ENCODE measurements at places on chromosomes 5 and 9. TPM values are rescaled to one million over a fixed set of nuclear protein-coding genes. Genes with fewer than 3 reads are reported as not detected.

Gene VAV2
- 0.67 TPM for total RNA-seq

Gene SPARC
- total RNA-seq, result 34.6 TPM

GRCh38 chr5:167001246-167001645 lies 1290.2 kb upstream of the WWC1 start:
- no peak overlapping the region for H3K27ac ChIP-seq
- H3K27me3 ChIP-seq, result no peaks in the 10 kb centered on the region
- DNase-seq, result no peak
- no peak overlapping the region for H3K4me3 ChIP-seq

- H3K4me1 ChIP-seq, result peaks cover 37% of the 10 kb centered on the region
- H3K4me3 ChIP-seq, result no peak overlapping the region
- peaks cover 13% of the 10 kb centered on the region for H3K27me3 ChIP-seq
Observed at GRCh38 chr9:124774129-124774978, 2.6 kb upstream of the OLFML2A start.

Gene PCDHA13
- not detected for total RNA-seq

DNA sequence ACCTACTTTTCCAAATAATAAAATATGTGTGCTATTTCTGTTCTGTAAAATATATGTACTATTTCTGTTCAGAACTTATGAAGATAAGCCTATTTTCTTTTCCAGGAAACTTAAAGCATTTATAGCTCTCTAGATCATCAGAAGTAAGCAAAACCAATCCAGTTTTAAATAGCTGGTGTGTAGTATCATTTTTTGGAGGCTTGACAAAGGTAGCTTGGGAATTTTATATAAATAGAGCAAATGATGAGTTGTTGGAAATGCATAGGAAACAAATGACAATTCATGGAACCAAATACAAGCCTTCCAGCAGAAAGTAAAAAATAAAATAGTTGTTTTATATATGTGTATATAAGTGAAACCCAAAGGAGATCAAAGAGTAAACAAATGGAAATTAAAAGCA lies 1038.1 kb upstream of the ARRDC3 start:
- no peaks in the 10 kb centered on the region for H3K36me3 ChIP-seq
- H3K4me1 ChIP-seq, result no peaks in the 10 kb centered on the region
- DNase-seq, result no peak
- H3K27me3 ChIP-seq, result no peaks in the 10 kb centered on the region
- no peak overlapping the region for H3K27ac ChIP-seq

GRCh38 chr5:173018358-173018757 lies 34.8 kb downstream of the ATP6V0E1 start:
- H3K27ac ChIP-seq, result no peak overlapping the region
- H3K27me3 ChIP-seq, result no peaks in the 10 kb centered on the region
- H3K36me3 ChIP-seq, result peaks cover 33% of the 10 kb centered on the region
- H3K4me3 ChIP-seq, result no peak overlapping the region
- DNase-seq, result no peak
- H3K4me1 ChIP-seq, result peaks cover 3% of the 10 kb centered on the region

DNA sequence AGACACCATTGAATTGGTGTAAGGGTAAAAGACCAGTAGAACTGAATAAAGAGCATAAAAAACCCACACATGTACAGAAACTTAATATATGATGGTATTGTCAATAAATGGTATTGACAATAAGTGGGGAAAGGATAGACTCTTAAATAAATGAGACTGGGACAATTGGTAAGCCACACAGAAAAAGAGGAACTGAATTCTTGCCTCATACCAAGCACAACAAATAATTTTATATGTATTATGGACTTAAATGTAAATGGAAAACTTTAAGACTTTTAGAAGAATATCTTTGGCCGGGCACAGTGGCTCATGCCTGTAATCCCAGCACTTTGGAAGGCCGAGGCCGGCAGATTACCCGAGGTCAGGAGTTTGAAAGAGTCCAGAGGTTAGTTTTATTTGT lies 37.9 kb upstream of the PPP2CA start:
- no peaks in the 10 kb centered on the region for H3K4me1 ChIP-seq
- no peaks in the 10 kb centered on the region for H3K36me3 ChIP-seq
- H3K27me3 ChIP-seq, result no peaks in the 10 kb centered on the region
- H3K27ac ChIP-seq, result no peak overlapping the region

- peaks cover 16% of the 10 kb centered on the region for H3K27me3 ChIP-seq
- H3K4me1 ChIP-seq, result peaks cover 4% of the 10 kb centered on the region
- H3K4me3 ChIP-seq, result no peak overlapping the region
- no peak overlapping the region for H3K27ac ChIP-seq
Observed at GRCh38 chr9:14325147-14325546, 11.2 kb upstream of the NFIB start.

GRCh38 chr9:33165263-33166151 lies 1.6 kb downstream of the B4GALT1 start:
- H3K4me3 ChIP-seq, result peak overlapping the region; percentile 98
- H3K27ac ChIP-seq, result peak overlapping the region; percentile 96
- peaks cover 69% of the 10 kb centered on the region for H3K4me1 ChIP-seq
- DNase-seq, result peak; percentile 47

- peak overlapping the region; percentile 98 for H3K27ac ChIP-seq
- peak; percentile 78 for DNase-seq
- H3K36me3 ChIP-seq, result no peaks in the 10 kb centered on the region
- H3K27me3 ChIP-seq, result no peaks in the 10 kb centered on the region
- H3K4me3 ChIP-seq, result peak overlapping the region; percentile 41
Observed at GRCh38 chr9:134391319-134392231, 65.3 kb downstream of the RXRA start.

- no peaks in the 10 kb centered on the region for H3K4me1 ChIP-seq
- DNase-seq, result no peak
- H3K4me3 ChIP-seq, result no peak overlapping the region
- H3K27ac ChIP-seq, result no peak overlapping the region
Observed at GRCh38 chr9:137214620-137215019, 7.4 kb downstream of the RNF208 start.

- no peaks in the 10 kb centered on the region for H3K27me3 ChIP-seq
- no peaks in the 10 kb centered on the region for H3K4me1 ChIP-seq
- no peaks in the 10 kb centered on the region for H3K36me3 ChIP-seq
- H3K4me3 ChIP-seq, result no peak overlapping the region
Observed at GRCh38 chr5:11803436-11803835, 100.8 kb downstream of the CTNND2 start.

- H3K27ac ChIP-seq, result no peak overlapping the region
Observed at GRCh38 chr9:136090768-136091581, 4.1 kb downstream of the NACC2 start.

- no peak for DNase-seq
- no peaks in the 10 kb centered on the region for H3K4me1 ChIP-seq
- H3K4me3 ChIP-seq, result no peak overlapping the region
- H3K36me3 ChIP-seq, result no peaks in the 10 kb centered on the region
- no peak overlapping the region for H3K27ac ChIP-seq
- no peaks in the 10 kb centered on the region for H3K27me3 ChIP-seq
Observed at GRCh38 chr9:14935106-14935751, 25.0 kb upstream of the FREM1 start.

Gene CCDC171
- total RNA-seq, result 1.1 TPM

- no peaks in the 10 kb centered on the region for H3K27me3 ChIP-seq
- H3K4me1 ChIP-seq, result peaks cover 6% of the 10 kb centered on the region
- no peak overlapping the region for H3K4me3 ChIP-seq
Observed at GRCh38 chr5:56420323-56420722, 187.2 kb upstream of the ANKRD55 start.

Measured in CD4-positive, CD25-positive, alpha-beta regulatory T cell (primary cell).